ENCODE measurements at places on chromosomes 7 and 10.

- DNase-seq: no peak
These were observed 14.1 kb downstream of the CHN2 start for GRCh38 chr7:29208410-29209250.

GRCh38 chr7:132742189-132742612 lies 165.9 kb upstream of the PLXNA4 start:
- DNase-seq: no peak

- DNase-seq: no peak
These were observed 20.6 kb upstream of the ERCC6 start for GRCh38 chr10:49559476-49559875.

- DNase-seq: no peak
These were observed 112.2 kb downstream of the TES start for GRCh38 chr7:116322541-116322940.

Data from effector CD8-positive, alpha-beta T cell (primary cell).